MCF 10A (cell line): ENCODE measurements at places on chromosomes 4 and X. TPM values are rescaled to one million over a fixed set of nuclear protein-coding genes. Genes with fewer than 3 reads are reported as not detected.

Gene RGN
- total RNA-seq: not detected in 2 replicates

Gene DCHS2
- 0.02 and 0.17 TPM in 2 replicates for total RNA-seq

DNA sequence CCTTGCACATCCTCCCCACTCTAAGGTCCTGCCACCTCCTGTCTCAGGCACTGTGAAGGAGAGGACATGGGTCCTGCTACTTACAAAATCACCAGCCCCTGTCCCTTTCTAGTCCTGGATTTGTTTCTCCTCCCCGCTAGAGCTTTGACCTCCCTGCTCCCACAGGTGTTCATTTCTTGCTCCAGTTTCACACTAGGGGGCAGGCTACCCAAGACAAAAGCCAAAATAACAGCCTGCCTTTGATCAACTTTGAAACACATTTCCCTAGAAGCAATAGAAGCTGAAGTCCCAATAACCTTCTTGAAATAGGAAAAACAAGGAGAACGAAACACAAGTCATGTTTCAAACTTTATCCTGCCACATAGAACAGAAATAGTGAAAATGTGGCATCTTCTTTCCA is 164.4 kb downstream of the QDPR start:
- H3K4me1 ChIP-seq: no peaks in the 10 kb centered on the region
- H3K4me3 ChIP-seq: no peak overlapping the region
- peak; percentile 70 for DNase-seq

GRCh38 chr4:108052558-108053120 is 63.0 kb downstream of the HADH start:
- DNase-seq: no peak
- no peak overlapping the region for H3K4me3 ChIP-seq
- H3K27me3 ChIP-seq: no peaks in the 10 kb centered on the region
- no peaks in the 10 kb centered on the region for H3K4me1 ChIP-seq
- no peak overlapping the region for H3K27ac ChIP-seq

- no peaks in the 10 kb centered on the region for H3K4me1 ChIP-seq
- H3K27ac ChIP-seq: no peak overlapping the region
- no peaks in the 10 kb centered on the region for H3K27me3 ChIP-seq
- peaks cover under 1% of the 10 kb centered on the region for H3K36me3 ChIP-seq
Observed at GRCh38 chr4:76821641-76822040, 76.3 kb downstream of the SOWAHB start.

Gene ASB12
- total RNA-seq: not detected in 2 replicates

GRCh38 chrX:103911236-103911635 is 51.2 kb upstream of the TMSB15B start:
- H3K27ac ChIP-seq: no peak overlapping the region
- peaks cover 27% of the 10 kb centered on the region for H3K27me3 ChIP-seq
- H3K4me1 ChIP-seq: no peaks in the 10 kb centered on the region
- no peaks in the 10 kb centered on the region for H3K36me3 ChIP-seq
- no peak for DNase-seq

- H3K4me1 ChIP-seq: peaks cover 12% of the 10 kb centered on the region
- no peak overlapping the region for H3K4me3 ChIP-seq
- H3K36me3 ChIP-seq: no peaks in the 10 kb centered on the region
- no peak overlapping the region for H3K27ac ChIP-seq
- peak; percentile 74 for DNase-seq
Observed at GRCh38 chr4:165493359-165493758, 114.6 kb downstream of the CPE start.

DNA sequence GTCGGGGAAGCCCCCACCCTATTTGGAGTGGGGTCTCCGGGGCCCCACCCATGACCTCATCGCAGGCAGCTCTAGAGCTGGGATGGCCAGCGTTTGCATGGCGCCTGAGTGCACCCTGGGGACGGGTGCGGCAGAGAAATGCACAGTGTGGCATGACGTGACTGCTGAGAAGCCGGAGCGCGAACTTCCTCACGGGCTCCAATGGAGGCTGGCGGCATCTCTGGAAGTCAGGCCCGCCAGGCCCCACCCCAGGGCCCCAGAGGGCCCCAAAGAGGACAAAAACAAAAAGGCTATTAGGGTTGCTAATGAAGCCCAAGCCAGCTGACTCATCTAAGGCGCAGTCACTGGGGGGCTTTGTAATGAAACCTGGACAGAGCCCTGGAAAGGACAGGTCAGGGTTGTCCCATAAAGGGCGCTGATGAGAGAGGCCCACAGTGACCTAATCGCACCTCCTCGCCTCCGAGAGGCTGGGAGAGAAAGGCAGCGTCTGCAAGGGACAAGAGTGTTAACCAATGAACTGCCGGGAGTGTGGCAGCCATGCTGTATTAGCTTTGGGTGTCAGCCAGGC is 86.0 kb upstream of the C1QTNF7 start:
- H3K4me3 ChIP-seq: no peak overlapping the region
- no peak overlapping the region for H3K27ac ChIP-seq
- no peak for DNase-seq
- no peaks in the 10 kb centered on the region for H3K27me3 ChIP-seq

Gene TBX22
- not detected in 2 replicates for total RNA-seq

- no peak overlapping the region for H3K4me3 ChIP-seq
- peaks cover 13% of the 10 kb centered on the region for H3K4me1 ChIP-seq
- H3K27ac ChIP-seq: no peak overlapping the region
- H3K27me3 ChIP-seq: peaks cover 73% of the 10 kb centered on the region
Observed at GRCh38 chrX:96430756-96431455, 253.7 kb upstream of the DIAPH2 start.

Gene UGT2B15
- total RNA-seq: not detected in 2 replicates

Gene TMPRSS11F
- not detected in 2 replicates for total RNA-seq

GRCh38 chrX:125132274-125132673 is 187.4 kb upstream of the TEX13C start:
- H3K27me3 ChIP-seq: no peaks in the 10 kb centered on the region
- H3K4me3 ChIP-seq: no peak overlapping the region
- H3K4me1 ChIP-seq: no peaks in the 10 kb centered on the region
- no peak overlapping the region for H3K27ac ChIP-seq
- DNase-seq: peak; percentile 28

Gene SATL1
- not detected in 2 replicates for total RNA-seq

- no peaks in the 10 kb centered on the region for H3K36me3 ChIP-seq
- peaks cover 12% of the 10 kb centered on the region for H3K27me3 ChIP-seq
- no peak for DNase-seq
- no peaks in the 10 kb centered on the region for H3K4me1 ChIP-seq
Observed at GRCh38 chr4:10243856-10244255, 127.3 kb upstream of the WDR1 start.

Gene CT45A3
- not detected in 2 replicates for total RNA-seq

GRCh38 chr4:85209161-85209560 is 242.7 kb upstream of the WDFY3 start:
- no peaks in the 10 kb centered on the region for H3K27me3 ChIP-seq
- DNase-seq: peak; percentile 70
- H3K4me3 ChIP-seq: no peak overlapping the region
- H3K27ac ChIP-seq: no peak overlapping the region
- H3K4me1 ChIP-seq: peaks cover 17% of the 10 kb centered on the region

Gene SFRP2
- not detected in 2 replicates for total RNA-seq

Gene ARR3
- total RNA-seq: not detected in 2 replicates

Gene CPEB2
- total RNA-seq: 13.8 and 21.8 TPM in 2 replicates

DNA sequence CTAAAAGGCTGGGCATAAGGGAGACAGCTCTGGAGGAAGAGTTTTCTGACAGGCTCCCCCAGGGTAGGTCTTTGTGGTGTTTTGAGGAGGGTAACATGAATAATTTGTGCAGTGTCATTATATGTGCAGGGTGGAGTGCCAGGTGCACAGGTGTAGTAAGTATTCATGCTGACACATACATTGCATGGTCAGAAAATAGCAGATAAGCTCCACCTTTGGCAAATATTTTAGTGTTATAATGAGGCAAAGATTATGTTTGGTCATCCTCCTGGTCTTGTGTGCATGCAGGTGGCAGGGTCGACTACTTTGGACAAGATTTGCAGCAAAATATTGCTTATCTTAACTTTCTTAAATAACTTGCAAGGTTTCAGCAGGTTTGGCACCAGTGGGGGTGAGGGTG is 910.4 kb upstream of the PCDH10 start:
- no peak overlapping the region for H3K4me3 ChIP-seq
- H3K36me3 ChIP-seq: no peaks in the 10 kb centered on the region
- no peak overlapping the region for H3K27ac ChIP-seq

DNA sequence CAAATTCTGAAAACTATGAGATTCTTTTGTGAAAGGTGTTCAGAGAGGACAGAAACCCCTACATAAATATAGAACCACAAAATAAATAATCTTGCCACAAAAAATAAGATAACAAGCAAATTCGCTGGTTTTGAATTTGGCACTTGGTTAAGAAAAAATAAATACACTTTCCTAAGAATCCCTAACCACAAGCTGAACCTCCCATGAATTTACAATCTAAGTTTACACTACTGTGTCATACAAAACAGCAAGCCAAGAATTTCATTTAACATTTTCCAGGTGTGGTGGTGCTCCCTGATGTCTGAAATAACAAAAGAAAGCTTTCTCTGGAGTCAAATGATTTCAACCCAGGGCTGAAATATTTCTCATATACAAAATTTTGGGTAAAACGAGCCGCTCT is 121.0 kb downstream of the KCNIP4 start:
- H3K27ac ChIP-seq: no peak overlapping the region
- no peaks in the 10 kb centered on the region for H3K4me1 ChIP-seq
- no peaks in the 10 kb centered on the region for H3K27me3 ChIP-seq
- no peak for DNase-seq
- no peaks in the 10 kb centered on the region for H3K36me3 ChIP-seq

DNA sequence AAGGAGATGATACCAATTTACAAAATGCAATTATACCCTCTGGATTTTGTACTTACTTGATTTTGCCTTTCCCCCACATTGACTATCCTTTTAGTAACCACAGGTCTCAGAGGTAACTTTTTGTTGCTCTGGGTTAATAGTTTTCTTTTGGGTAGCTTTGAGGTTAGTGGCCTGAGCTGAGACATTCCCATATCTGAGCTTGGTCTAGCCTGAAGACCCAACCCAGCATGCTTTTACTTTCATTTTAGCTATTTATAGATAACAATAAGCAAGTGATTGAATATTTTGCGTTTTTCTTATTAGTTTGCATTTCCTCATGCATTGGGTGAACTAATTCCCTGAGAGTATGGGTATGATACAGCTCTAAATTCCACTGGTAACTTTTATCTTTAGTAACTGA is 11.8 kb downstream of the HTN1 start:
- no peak overlapping the region for H3K4me3 ChIP-seq
- H3K4me1 ChIP-seq: no peaks in the 10 kb centered on the region
- no peak overlapping the region for H3K27ac ChIP-seq
- peaks cover 27% of the 10 kb centered on the region for H3K27me3 ChIP-seq
- no peak for DNase-seq

Gene CNKSR2
- not detected in 2 replicates for total RNA-seq

DNA sequence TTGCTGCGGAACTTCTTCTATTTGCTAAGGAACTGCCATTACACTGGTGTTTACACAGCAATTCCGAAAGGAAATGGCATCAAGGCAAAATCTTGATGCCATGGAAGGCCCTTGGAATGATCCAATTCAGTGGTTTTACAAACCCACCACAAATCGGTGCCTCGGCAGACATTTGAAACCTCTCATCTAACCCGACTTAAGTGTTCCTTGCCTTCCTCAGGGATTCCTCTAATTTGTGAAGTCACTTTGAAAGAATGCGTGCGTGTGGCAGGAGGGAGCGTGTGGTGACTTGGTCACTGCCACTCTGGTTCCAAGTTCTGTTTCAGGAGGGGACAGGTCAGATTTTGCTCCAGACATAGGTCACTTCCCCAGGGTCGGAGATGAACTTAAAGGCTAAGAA is 4.8 kb downstream of the NOP14 start:
- no peaks in the 10 kb centered on the region for H3K27me3 ChIP-seq
- H3K4me3 ChIP-seq: no peak overlapping the region
- DNase-seq: no peak
- H3K36me3 ChIP-seq: peaks cover 76% of the 10 kb centered on the region
- peaks cover 9% of the 10 kb centered on the region for H3K4me1 ChIP-seq

DNA sequence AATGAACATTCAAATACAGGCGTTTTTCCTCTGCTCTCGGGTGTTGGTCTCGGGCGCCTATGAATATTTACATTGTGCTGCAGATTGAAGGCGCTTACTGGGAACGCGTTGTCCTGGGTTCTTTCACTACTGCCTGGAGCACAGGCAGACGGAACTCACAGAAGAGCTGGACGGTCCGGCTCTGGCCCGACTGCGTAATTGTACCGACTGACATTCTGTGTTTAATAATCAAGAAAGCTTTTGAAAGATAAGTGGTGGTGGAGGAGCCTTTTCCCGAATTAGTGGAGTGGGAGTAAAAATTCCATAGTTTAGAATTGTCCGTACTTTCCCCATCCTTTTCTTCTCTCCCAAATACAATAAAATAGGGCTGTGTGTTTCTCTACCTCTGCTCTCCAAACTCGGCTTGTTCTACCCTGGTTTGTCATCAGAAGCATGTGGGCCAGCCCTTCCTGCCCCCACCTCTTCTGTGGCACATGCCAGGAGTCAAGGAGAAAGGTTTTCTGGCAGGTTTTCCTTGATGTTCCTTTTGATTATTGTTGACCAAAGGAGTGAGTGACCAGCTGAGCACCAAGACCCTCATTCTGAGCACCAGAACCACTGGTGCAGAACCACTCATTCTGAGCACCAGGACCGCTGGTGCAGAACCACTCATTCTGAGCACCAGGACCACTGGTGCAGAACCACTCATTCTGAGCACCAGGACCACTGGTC is 2.3 kb downstream of the FHDC1 start:
- no peak for DNase-seq
- H3K27ac ChIP-seq: peak overlapping the region; percentile 2
- H3K27me3 ChIP-seq: no peaks in the 10 kb centered on the region
- peak overlapping the region; percentile 84 for H3K4me3 ChIP-seq

DNA sequence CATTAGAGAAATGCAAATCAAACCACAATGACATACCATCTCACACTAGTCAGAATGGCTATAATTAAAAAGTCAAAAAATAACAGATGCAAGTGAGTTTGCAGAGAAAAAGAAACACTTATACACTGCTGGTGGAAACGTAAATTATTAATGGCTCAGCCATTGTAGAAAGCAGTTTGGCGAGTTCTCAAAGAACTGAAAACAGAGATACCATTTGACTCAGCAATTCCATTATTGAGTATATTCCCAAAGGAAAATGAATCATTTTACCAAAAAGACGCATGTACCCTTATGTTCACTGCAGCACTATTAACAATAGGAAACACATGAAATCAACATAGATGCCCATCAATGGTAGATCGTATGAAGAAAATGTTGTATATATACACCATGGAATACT is 75.0 kb downstream of the NAA11 start:
- H3K27me3 ChIP-seq: no peaks in the 10 kb centered on the region
- no peak overlapping the region for H3K27ac ChIP-seq
- H3K36me3 ChIP-seq: no peaks in the 10 kb centered on the region
- no peak for DNase-seq

Gene ABCG2
- 0.07 and 0.12 TPM in 2 replicates for total RNA-seq

DNA sequence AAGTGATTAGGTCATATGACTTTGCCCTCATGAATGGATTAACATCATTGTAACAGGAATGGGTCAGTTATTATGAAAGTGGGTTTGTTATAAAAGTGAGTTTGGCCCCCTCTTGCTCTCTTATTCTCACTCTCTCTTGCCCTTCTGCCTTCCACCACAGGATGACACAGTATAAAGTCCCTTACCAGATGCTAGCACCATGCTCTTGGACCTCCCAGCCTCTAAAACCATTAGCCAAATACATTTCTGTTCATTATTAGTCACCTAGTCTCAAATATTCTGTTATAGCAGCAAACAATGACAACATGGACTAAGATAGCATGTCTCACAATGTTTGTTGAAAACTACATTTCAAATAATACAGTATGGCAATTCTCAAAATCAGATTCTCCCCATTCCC is 59.7 kb downstream of the RWDD4 start:
- no peaks in the 10 kb centered on the region for H3K27me3 ChIP-seq
- no peaks in the 10 kb centered on the region for H3K36me3 ChIP-seq
- H3K4me3 ChIP-seq: no peak overlapping the region
- H3K4me1 ChIP-seq: no peaks in the 10 kb centered on the region
